LHCN-M2 (cell line): ENCODE measurements at places on chromosomes 7 and 10. TPM values are rescaled to one million over a fixed set of nuclear protein-coding genes. Genes with fewer than 3 reads are reported as not detected.

- peak; percentile 64 for DNase-seq
These were observed 164.6 kb downstream of the TRIL start for GRCh38 chr7:28793381-28794085.

GRCh38 chr10:104578671-104579070 lies 62.4 kb upstream of the SORCS3 start:
- DNase-seq = no peak

- no peak for DNase-seq
These were observed 51.3 kb downstream of the PRTFDC1 start for GRCh38 chr10:24900888-24901685.

DNA sequence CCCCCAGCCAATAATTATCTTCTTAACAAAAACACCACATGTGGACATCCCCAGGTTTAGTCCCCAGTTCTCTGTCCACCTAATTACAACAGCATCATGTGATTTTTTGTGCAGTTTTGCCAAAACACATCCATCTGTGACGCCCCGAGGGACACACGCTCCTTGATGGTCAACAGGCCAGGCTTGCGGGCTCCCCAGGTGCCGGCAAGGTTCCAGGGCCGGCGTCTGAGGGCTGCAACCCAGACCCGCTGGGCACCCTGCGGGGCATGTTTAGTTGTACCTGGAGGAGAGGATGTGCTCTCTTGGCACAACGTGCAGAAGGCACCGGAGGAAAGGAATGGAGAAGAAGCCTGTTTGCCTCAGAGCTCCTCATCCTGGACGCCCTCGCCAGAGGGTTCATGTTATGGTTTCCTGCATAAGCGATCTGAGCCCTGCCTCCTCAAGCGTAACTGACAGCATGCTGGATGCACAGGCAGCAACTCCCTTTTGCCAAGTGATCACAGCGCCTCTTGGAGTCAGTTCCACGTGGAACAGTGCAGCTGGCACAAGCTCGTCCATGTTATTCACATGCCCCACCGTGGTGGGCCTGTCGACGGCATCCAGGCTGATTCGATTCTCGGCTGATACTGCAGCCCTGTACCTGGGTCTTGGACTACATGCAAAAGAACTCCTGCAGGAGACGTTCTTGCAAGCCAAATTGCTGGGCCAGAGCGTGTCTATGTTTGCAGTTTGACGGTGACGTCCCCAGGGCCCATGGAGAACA lies 41.6 kb downstream of the JAKMIP3 start:
- no peak for DNase-seq

GRCh38 chr7:71465741-71466189 lies 333.8 kb downstream of the GALNT17 start:
- DNase-seq = no peak

- no peak for DNase-seq
These were observed 162.9 kb downstream of the ACTR3B start for GRCh38 chr7:152922318-152923081.

DNA sequence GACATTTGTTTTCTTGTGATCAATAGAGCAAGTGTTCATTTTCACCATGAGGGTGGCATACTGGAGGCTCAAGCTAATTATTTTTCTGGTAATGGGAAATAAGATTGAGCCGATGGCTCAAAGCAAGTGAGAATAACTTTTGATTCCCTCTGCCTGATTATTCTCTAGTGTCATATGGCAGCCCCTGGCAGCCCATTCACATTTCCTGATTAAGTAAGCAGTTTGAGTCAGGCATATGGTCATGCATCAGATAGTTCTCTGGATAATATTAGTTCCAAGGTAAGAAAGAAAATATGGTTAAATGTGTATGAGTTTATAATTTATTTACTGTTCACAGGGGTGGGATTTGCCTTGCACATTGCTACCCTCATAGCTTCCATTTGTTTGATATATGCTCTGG lies 109.2 kb downstream of the DYNC1I1 start:
- DNase-seq = no peak

- peak; percentile 15 for DNase-seq
These were observed 405 bp upstream of the ENTPD1 start for GRCh38 chr10:95755511-95756004.

DNA sequence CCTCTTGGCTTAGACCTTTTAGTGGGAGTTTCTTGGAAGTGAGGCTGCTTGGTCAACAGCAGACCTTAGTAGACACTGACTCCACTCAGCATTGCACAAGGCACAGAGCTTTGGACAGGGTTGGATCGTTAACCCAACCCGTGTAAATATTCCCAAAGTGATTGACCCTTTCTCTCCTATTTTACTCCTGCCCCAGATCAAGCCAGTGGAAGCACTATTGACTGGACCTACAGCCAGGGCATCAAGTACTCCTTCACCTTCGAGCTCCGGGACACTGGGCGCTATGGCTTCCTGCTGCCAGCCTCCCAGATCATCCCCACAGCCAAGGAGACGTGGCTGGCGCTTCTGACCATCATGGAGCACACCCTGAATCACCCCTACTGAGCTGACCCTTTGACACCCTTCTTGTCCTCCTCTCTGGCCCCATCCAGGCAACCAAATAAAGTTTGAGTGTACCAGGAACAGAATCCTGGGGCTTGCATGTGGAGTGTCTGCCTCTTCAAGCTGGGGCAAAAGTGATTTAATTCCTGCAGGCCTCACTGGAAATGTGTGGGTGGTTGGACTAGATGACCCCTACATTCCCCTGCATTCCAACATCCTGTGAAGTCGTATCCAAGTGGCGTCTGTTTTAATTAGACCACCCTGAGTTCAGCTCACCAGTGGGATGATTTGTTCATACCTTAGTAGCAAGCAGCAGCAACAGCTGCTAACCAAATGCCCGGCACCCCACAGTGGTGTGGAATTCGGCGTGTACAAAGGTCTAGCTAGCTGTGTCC lies 7.5 kb downstream of the CPA1 start:
- peak; percentile 88 for DNase-seq

- peak; percentile 47 for DNase-seq
These were observed 78.7 kb downstream of the HYCC1 start for GRCh38 chr7:22935269-22935668.

MGMT gene
- 29.5 and 33.2 TPM in 2 replicates for total RNA-seq

SYT15B gene
- total RNA-seq = under 0.01 TPM in 1 of 2 replicates, not detected in the other

COL13A1 gene
- total RNA-seq = 1.5 and 2.6 TPM in 2 replicates

DNAJC12 gene
- total RNA-seq = 6.9 and 9.4 TPM in 2 replicates
